ENCODE measurements at places on chromosomes 5 and 9.

DNA sequence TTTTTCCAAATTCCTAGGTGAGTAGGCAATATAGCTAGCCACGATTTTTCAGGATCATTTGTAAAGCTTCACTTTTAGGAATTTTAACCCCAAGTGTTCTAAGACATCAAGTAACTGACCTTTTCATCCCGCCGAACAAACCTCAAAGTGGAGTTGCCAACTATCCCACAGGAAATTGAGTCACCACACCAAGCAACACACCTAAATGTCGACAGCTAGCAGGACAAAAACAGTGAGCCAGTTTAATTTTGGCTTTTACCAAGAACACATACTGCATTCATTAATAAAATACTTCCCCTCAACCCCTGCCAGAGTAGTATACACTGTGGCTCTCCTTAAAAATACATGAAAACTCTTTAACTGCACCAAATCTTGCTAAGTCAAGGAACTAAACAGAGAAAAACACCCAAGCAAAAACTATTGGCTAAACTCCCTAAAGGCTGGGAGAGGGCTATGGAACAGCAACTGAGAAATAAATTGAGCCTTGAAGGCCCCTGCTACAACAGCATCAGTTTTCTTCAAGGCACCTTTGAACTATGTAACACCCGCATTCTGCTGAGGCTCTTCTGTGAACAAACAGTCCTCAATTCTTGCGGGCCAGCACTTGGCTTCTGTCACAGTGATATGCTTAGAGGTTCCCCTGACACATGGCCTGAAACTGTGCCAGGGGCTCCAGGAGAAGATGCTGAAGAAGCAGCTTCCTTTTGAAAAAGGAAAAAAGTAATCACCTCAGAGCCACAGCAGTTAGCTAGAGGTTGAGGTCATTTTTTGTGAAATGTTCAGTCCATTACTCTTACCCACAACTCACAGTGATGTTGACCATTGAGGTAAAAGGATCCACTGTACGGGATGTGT, 459.6 kb downstream of the RAB3C start:
- DNase-seq, result no peak

- DNase-seq, result no peak
Measured at GRCh38 chr9:70130266-70130665, 86.6 kb downstream of the MAMDC2 start.

DNA sequence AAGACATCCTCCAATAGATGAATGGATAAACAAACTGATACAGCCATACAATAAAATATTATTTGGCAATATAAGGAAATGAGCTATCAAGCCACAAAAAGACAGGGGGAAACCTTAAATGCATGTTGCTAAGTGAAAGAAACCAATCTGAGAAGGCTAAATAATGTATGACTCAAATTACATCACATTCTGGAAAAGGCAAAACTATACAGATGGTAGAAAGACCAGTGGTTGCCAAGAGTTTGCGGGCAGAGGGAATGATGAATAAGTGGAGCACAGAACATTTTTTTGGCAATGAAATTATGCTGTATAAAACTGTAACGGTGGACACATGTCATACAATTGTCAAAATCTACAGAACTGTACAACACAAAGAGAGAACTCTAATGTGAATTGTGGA, 63.3 kb downstream of the CSF2 start:
- no peak for DNase-seq

DNA sequence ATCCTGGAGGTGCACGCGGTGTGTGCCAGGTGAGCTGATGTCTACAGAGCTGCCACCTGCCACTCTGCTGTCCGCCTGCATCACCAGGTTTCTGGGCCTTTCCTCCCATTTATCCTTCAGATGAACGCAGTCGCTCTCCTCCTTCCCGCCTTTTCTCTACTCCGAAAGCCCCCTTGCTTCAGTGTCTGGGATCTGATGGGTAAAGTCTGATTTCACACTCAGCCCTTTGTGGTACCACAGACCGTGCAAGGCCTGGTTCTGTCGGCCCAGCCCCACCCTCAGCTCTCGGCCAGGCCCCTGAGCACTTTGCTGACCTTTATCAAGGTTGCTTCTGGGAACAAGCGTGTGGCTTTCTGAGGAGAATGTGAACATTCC, 32.5 kb downstream of the GLT6D1 start:
- no peak for DNase-seq

- no peak for DNase-seq
Measured at GRCh38 chr9:121883281-121884056, 209.6 kb downstream of the TTLL11 start.

- DNase-seq, result no peak
Measured at GRCh38 chr5:136023958-136024541, 4.7 kb upstream of the TGFBI start.

GRCh38 chr5:471750-472058, 28.7 kb downstream of the EXOC3 start:
- no peak for DNase-seq

DNA sequence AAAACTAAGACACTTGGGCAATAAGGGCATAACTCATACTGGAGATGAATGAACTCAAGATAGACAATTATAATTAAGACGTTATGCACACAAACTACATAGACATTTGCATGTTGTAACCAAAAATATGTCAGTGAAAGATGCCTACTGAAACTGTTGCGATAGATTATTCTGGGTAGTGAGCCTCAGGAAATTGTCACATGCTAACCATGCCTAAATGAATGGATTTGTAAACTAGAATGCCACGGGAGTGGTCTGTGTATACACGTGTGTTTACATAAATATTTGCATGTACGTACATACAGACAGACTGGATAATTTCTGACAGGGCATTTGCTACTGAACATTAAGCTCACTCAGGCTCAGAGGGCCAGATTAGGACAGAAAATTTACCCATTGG, 1.2 kb downstream of the NIPSNAP3B start:
- no peak for DNase-seq

- peak; percentile 37 for DNase-seq
Measured at GRCh38 chr9:2257248-2257929, 242.2 kb downstream of the SMARCA2 start.

DNA sequence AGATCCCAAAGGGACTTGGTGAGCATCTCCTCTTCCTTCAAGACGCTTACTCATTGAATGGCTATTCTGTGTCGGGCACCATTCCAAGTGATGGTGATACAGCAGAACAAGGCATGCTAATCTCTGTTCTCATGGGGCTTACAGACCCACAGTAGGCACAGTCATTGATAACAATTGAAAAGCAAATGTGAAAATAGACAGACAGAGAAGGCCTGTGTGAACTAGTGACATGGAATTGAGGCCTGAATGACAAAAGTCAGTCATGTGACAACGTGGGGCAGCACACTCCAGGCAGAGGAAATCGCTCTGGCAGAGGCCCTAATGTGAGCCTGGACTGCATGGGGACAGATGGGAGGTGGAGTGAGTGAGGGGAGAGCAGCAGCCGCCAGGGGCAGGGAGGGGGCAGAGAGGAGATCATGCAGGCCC, 70.7 kb upstream of the CPLX2 start:
- no peak for DNase-seq

Measured in naive B cell (primary cell).